ENCODE measurements at places on chromosomes 12 and 14.

DNA sequence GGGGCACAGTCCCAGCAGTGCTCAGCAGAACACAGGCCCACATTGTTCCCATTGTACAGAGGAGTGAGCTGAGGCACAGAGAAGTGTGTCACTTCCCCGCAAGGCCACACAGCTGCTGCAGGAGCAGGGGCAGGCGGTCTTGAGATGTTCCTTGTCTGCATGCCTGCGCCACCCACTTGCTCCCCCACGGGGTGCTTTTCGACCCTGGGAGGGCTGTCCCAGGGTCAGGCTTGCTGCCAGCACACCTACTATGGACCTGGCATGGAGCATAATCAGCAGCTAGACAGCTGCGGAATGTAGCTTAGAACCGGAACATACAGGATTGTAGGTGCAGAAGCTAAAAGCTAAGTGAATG is 7.8 kb upstream of the EP400 start:
- no peaks in the 10 kb centered on the region for H3K4me1 ChIP-seq
- DNase-seq: no peak
- no peaks in the 10 kb centered on the region for H3K27me3 ChIP-seq
- no peak overlapping the region for H3K27ac ChIP-seq
- no peak overlapping the region for H3K4me3 ChIP-seq

DNA sequence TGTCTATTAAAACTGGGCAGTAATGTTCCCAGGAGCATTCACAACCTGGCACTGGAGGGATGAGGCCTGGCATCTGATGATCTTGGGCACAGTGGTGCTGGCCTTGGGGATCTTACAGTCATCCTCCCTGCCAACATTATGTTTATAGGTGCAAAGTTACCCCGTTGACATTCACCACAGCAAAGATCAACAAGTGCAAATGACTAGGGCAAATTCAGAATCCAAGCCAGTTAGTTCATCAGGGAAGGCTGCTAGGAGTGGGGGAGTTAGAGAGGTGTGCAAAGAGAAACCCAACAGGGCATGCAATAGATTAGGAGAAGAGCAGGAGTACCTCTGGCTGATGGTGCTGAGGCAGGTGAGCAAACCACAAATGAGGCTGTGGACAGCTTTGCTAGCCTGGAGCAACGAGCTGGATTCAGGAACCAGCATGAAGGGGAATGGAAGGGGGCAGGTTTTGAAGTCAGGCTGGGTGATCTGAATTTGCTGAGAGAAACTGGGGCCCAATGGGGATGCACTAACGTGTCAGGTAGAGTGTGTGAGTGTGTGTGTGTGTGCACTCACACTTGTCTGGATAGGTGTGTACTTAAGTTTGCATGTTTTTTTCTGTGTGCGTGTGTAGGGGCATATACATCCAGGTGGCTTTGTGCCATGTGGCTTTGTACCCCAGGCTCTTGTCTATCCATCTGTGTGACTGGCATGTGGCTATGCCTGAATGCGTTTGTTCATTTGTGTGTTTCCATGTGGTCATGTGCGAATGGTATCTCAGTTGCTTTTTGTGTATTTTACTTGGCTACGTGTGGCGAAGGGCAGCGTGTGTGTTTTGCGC is 1.6 kb downstream of the CISTR start:
- peaks cover 33% of the 10 kb centered on the region for H3K27me3 ChIP-seq
- peaks cover 10% of the 10 kb centered on the region for H3K4me1 ChIP-seq
- no peaks in the 10 kb centered on the region for H3K36me3 ChIP-seq

DNA sequence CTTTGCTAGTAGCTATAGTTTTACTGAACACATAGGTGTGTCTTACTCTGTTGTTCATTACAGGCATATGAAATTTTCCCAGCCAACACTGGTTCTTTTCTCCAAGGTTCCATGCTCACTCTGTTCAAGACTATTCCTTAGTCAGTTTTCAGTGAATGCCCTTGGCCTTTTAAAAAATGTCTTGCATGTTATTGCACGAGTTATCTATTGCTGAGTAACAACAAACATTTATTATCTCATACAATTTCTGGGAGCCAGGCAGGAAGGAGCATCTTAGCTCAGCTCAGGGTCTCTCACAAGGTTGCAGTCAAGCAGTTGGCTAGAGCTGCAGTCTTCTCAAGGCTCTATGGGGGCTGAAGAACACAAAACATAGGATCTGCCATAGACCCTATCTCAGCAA is 223.5 kb downstream of the BTG1 start:
- H3K27me3 ChIP-seq: no peaks in the 10 kb centered on the region
- H3K4me1 ChIP-seq: no peaks in the 10 kb centered on the region
- no peak for DNase-seq
- H3K36me3 ChIP-seq: no peaks in the 10 kb centered on the region
- H3K4me3 ChIP-seq: no peak overlapping the region
- H3K27ac ChIP-seq: no peak overlapping the region

GRCh38 chr14:80054020-80054419 is 157.3 kb downstream of the DIO2 start:
- H3K36me3 ChIP-seq: no peaks in the 10 kb centered on the region
- no peaks in the 10 kb centered on the region for H3K27me3 ChIP-seq
- H3K27ac ChIP-seq: no peak overlapping the region
- H3K4me3 ChIP-seq: no peak overlapping the region
- DNase-seq: no peak

- H3K4me1 ChIP-seq: no peaks in the 10 kb centered on the region
- no peak overlapping the region for H3K27ac ChIP-seq
- no peaks in the 10 kb centered on the region for H3K27me3 ChIP-seq
- no peaks in the 10 kb centered on the region for H3K36me3 ChIP-seq
These were observed 17.9 kb upstream of the RAB3IP start for GRCh38 chr12:69720750-69721149.

DNA sequence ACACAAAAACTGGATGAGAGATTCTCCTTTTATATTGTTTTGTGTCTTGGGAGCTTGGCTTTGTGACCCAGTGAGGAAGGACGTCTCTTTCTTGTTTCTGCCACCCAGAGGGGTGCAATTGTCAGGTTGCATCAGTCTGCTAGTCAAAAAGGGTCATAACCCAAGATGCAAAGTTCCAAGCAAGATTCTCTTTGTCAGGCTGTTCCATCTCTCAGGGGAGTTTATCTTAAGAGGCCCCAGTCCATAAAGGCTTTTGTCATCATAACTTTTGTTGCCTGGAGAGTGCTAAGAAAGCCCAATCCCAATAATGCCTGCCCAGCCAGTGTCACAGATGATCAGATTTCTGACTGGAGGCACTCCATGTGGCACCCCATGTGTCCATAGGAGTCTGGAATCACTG is 444.9 kb downstream of the TRHDE start:
- H3K36me3 ChIP-seq: no peaks in the 10 kb centered on the region
- H3K4me3 ChIP-seq: no peak overlapping the region
- no peaks in the 10 kb centered on the region for H3K4me1 ChIP-seq

- H3K36me3 ChIP-seq: no peaks in the 10 kb centered on the region
- no peak overlapping the region for H3K4me3 ChIP-seq
- H3K27me3 ChIP-seq: peaks cover 2% of the 10 kb centered on the region
- H3K4me1 ChIP-seq: no peaks in the 10 kb centered on the region
- no peak overlapping the region for H3K27ac ChIP-seq
These were observed 53.1 kb upstream of the GNPNAT1 start for GRCh38 chr14:52844262-52845060.
